ENCODE measurements at places on chromosomes 13 and 19.

DNA sequence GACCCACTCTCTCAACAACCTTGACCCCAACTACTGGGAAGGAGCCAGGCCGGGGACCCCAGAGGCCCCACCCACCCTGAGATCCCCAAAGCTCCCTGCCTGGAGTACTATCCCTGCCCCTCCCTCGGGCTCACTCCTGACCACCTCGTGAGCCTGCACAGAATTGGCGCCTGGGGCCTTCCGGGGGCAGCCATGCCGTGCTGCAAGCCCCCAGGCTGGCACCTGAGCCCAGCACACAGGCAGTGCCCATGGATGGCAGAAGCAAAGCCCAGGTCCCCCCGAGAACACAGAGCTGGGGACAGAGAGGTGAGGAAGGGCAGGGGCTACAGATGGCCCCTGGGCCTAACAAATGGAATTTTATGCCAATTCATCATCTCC is 13.9 kb downstream of the LSM4 start:
- DNase-seq, result no peak

DNA sequence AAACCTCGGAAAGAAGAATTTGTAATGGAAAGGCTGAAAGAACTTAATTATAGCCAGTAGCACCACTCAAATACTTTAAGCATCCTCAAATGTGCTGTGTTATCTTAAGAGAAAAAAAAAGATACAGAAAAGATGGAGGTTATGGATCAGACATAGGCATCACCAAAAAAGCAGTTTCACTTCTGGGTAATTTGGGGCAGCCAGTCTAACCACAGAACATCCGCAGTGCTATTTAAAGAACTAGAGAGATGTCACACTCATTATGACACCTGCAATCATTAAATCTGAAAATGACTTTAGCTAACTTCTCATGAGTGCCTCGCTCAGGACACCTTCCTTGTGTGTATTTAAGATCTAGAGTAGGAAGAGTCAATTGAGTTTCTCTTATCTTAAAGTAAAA is 211.8 kb downstream of the RBM26 start:
- DNase-seq, result no peak

DNA sequence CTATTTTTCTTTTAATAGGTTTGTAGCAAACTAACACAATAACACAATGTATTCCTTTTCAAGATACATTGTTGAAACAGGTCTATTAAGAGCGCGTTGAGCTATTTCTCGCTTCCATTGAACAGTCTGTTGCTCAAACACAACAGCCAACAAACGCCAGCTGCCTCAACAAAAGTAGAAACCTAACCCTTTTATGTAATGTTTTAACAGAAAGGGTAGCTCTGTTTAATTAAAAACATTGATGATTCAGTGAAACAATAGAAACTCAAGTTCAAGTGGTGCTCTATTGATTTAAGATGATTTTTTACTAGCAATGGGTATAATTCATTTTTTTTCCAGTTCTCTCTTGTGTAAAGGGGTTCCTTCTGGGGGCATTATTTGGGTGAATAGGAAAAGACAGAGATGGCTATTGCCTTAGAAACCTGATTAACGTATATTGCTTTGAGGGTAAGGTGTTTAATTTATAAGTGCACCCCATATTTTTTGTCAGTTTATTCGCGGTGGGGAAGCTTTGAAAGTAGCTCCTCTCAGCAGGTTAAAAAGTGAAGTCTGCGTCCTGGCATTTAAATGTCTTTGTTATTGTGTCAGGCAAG is 14.9 kb downstream of the ZIC2 start:
- DNase-seq, result no peak

- no peak for DNase-seq
Observed at GRCh38 chr13:48748681-48749080, 95.0 kb downstream of the CYSLTR2 start.

DNA sequence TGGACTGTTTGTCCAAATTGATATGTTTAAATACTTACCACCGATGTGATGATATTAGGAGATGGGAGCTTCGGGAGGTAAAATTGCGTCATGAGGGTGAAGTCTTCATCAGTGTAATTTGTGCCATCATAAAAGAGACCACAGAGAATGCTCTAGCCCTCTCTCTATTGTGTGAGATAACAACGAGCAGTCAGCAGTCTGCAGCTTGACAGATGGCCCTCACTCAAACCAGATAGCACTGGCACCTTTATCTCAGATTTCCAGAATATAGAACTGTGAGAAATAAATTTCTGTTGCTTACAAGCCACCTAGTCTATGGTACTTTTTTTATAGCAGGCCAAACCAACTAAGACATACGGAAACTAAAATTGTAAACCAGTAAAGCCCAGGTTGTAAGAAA is 1718.9 kb upstream of the MIR17HG start:
- no peak for DNase-seq

- DNase-seq, result no peak
Observed at GRCh38 chr13:51532736-51533197, 51.5 kb upstream of the WDFY2 start.

- DNase-seq, result peak; percentile 83
Observed at GRCh38 chr19:4557971-4558941, 1.2 kb downstream of the SEMA6B start.

DNA sequence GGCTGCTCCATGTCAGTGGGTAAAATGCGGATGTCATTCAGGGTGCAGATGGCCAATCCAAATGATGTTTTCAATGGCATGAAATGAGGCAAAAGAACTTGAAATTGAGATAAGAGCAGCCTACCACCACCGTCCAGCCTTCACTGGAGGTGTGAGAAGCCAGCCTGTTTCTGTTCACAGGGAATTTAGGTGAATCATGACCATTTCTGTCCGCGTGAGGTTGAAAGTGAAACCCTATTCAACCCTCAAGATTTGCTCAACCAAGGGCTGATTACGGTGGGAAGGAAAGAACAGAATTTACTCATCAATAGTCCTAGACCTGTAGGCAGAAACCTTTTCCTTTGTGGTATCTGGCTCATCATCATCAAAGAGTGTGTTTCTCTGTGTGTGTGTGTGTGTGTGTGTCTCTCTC is 370.7 kb downstream of the COG6 start:
- DNase-seq, result no peak

GRCh38 chr13:100362781-100363180 is 225.8 kb downstream of the GGACT start:
- DNase-seq, result no peak

- no peak for DNase-seq
Observed at GRCh38 chr19:38163419-38164290, 60.4 kb downstream of the DPF1 start.

- no peak for DNase-seq
Observed at GRCh38 chr13:24270639-24271141, 38.7 kb upstream of the C1QTNF9 start.

DNA sequence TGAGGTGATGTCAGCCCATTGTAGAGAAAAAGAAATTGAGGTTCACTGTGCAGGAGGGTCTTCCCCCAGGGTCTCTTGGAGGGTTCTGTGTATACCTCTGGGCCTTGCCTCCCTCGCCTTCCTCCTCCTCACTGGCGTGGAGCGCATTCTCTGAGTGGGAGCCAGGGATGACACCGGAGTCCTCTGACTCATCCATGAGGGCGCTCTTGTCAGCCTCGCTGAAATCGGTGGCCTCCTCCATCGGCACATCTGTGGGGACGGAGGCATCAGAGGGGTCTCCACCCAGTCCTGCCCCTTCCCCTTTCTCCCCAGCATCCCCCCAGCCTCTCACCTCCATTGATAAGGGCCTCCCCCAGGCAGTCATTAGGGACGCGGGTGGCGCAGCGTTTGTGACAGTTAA is 16.2 kb downstream of the PRKD2 start:
- no peak for DNase-seq

GRCh38 chr19:23547816-23548430 is 139.1 kb downstream of the ZNF675 start:
- DNase-seq, result no peak

- DNase-seq, result peak; percentile 64
Observed at GRCh38 chr19:10517760-10518443, 655 bp upstream of the S1PR5 start.

DNA sequence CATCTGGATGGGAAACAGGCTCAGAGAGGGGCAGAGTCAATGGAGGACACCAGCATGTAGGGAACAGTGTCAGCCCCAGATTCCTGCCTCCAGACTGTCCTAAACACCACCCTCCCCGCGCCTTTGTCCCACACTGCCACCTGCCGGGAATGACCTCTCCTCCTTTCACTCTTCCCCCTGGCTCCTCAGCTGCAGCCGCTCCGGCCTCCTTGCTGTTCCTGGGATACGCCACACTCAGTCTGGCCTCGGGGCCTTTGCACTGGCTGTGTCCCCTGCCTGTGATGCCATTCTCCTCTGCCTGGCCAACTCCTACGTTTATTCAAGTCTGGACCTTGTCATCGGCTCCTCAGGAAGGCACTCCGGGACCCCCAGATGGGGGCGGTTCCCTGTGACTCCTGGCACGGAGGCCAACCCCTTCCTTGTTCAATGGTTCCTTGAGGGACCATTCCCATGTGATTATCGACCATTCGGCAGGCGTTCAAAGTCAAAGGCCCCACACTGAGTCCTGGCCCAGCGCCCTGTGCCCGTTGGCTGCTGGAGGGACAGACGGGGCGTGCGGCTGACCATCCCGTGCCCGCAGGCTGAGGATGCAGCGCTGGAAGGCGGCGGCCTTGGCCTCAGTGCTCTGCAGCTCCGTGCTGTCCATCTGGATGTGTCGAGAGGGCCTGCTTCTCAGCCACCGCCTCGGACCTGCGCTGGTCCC is 15.8 kb downstream of the FUT6 start:
- DNase-seq, result no peak

DNA sequence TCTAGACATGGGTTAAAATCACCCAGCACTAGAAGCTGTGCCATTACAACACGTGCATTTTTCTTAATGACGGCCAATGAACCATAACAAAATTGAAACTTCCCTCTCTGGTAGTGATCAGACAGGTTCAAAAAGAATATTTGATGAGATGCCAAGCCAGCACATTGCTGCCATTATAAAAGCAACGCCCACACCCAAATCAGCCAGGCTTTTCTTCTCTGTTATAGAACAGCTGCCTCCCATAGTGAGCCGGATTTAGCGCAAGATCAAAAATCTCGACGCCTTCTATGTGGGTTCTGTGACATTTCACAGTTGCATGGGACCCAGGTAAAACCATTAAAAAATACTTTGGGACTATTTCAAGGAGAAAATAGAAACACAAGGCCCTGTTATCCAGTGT is 1158.0 kb downstream of the EFNB2 start:
- no peak for DNase-seq

- DNase-seq, result peak; percentile 88
Observed at GRCh38 chr19:18160971-18161635, 8.1 kb downstream of the PIK3R2 start.

- no peak for DNase-seq
Observed at GRCh38 chr19:2332341-2333026, 4.0 kb downstream of the SPPL2B start.

DNA sequence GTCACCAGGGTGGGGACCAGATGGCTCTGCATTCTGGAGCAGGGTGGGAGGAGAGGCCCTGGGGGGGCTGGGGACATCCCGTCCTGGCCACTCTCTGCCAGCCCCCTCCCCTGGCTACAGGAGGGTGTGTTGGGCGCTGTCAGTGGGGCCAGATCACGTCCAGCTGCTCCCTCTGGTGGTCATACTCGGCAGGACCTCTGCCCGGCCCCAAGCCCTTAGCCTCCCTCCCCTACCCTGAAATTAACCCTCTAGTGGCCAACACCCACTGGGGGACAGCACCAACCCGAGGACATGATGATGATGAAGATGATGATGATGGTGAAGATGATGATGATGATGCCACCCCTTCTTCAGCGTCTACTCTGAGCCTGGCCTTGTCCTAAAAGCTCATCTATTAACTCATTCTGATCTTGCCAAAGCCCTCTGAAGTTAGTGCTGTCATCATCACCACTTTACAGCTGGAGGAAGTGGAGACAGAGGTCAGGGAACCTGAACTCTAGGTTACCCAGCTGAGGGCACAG is 590 bp upstream of the LGI4 start:
- DNase-seq, result peak; percentile 93

DNA sequence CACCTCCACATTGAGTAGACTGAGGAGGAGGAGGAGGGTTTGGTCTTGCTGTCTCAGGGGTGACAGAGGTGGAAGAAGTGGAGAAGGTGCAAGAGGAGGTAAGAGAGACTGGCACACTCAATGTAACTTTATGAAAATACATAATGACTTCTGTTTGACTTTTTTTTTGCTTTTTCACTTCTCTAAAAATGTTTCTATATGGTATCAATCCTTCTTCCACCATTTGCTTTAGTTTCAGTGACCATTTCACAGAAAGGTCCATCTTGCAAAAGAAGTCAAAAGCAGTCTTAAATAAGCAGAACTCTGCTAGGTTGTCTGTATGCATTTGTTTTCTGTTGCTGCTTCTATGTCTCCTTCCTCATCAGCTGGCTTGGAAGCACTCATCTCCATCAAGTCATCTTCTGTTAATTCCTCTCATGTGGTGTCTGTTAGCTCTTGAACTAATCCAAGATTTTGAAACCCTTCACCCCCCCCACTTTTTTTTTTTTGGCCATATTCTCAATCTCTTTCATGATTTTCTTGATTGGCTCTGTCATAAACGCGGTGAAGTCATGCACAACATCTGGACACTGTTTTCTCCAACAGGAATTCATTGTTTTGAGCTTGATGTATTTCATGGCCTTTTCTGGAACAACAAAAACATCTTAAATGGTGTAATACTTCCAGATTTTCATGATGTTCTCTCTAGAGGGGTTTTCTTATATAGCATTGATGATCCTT is 80.8 kb downstream of the KL start:
- DNase-seq, result no peak

DNA sequence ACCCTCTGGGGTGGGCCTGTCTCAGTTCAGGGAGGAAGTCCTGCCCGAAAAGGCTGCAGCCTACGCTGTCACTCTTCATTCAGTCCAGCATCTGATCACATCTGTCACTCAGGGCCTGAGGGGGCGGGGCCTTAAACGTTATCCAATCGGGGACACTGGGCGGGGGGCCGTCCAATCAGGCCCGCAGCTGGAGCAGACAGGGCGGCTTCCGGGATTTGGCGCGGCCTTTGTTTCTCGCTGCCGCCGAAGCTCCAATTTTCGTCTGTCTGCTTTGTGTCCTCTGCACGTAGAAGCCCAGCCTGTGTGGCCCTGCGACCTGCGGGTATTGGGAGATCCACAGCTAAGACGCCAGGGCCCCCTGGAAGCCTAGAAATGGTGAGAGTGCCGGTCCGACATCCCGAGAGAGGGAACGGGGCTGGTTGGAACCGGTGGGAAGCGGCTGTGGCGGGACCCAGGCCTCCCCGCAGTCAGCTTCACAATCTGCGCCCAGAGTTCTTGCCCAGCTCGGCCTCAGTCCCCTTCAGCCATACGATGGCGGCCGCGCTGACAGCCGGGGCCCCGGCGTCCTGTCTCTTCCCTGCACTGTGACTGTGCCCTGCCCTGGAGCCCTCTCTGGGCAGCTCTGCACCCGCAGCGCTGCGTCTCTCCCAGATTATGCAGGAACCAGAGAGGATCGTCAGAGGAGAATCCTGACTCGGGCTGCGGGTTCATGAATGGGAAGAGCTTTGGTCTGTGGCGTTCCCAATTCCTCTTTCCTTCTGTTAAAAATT is at the start of gene ZNF730:
TSS of gene ZNF730 (plus strand) at position 224 of the 770 bp plus-strand sequence. CDS start at position 373, 149 bp downstream.
- DNase-seq, result peak; percentile 97

All from ecto neural progenitor cell (in vitro differentiated cells).